ENCODE measurements at places on chromosomes 5 and 9.

- DNase-seq = no peak
These were observed 13.4 kb downstream of the NPR3 start for GRCh38 chr5:32724526-32724925.

GRCh38 chr5:151950706-151951105 lies 26.1 kb upstream of the GLRA1 start:
- DNase-seq = no peak

DNA sequence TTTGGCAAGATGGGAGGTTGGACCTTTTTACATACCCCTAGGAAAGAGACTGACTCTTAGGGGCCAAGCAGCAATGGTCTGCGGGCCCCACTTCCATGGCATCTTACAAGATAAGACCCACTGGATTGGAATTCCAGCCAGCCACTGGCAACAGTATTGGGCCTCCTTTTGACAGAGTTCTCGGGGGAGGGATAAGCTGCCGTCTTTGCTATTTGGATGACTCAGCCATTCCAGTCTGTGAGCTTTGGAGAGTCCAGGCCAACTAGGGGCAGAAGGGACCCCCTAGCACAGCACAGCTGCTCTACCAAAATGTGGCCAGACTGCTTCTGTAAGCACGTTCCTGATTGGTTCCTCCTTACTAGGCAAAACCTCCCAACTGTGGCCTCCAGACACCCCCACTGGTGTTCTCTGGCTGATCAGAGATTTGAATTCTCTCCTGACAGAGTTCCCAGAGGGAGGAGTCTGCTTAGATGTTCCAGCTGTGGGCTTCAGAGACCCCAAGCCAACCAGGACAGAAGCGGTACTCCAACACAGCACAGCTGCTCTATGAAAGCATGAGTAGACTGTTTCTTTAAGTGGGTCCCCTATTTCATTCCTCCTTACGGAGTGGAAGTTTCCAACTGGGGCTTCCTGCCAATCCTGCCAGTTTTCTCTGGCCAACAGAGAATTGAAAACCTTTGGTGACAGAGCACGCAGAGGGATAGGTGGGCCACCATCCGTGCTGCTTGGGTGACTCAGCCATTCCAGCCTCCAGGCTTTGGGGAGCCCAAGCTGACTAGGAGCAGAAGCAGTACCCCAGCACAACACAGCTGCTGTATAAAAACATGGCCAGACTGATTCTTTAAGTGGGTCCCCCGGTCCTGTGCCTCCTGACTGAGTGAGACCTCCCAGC lies 672.1 kb upstream of the RIOK2 start:
- DNase-seq = no peak

GRCh38 chr5:72654231-72654630 lies 147.0 kb upstream of the ZNF366 start:
- no peak for DNase-seq

DNA sequence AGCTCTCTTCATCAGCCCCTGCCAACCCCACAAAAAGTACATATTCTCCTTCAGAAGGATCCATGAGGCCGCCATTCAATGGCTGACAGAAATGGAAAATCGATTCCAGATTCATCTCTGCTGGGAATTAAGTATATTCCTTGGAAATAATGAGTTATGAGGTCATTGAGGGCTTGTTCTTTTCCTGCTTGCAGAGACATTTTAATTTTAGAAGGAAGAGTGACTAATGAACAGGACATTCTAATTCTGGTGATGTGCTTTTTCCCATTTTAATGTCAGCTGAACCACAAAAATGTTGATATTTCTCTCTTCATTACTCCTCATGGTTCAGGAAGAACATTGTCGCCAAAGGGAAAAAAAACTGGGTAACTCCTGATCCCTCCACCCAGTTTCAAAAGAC lies 314.0 kb downstream of the PIK3R1 start:
- no peak for DNase-seq

GRCh38 chr9:131545786-131546335 lies 538 bp downstream of the PRRT1B start:
- DNase-seq = no peak

- DNase-seq = no peak
These were observed 253 bp downstream of the SLC12A2 start for GRCh38 chr5:128083811-128084227.

DNA sequence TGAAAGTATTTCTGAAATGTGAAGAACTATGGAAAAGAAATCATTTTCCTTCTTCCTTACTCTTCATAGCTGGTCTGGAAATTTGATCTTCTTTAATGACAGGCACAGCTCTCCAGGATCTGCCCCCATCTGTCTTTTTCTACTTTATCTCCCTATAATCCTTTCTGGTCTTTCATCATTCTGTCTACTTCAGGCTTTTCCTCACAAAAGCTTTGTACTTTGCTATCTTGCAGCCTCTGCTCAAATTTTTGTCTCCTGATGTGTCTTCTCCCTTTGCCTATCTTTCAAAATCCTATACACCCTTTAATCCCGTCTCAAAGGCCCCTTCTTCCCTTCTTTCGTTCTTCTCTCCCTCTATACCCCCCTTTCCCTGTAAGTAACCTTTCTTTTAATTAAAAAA lies 114.9 kb upstream of the ATP10B start:
- DNase-seq = no peak

DNA sequence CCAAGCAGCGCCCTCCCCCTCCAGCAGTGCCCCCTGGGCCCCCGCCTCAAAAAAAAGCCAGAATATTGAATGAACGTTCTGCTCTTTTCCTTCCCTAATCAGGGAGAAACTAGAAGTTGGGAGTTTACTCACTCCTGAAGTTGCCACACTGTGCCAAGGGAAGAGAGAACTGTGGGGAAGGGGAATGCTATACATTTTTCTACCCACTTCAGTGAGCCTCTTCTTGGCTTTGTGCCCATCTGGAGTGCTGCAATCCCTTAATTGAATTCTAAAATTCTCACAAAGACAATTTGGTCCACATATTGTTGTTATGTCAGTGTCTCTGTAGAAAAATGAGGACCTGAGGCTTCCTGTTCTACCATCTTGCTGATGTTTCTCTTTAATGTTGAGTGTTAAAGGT lies 443.7 kb downstream of the DIRAS2 start:
- no peak for DNase-seq

- DNase-seq = no peak
These were observed 157.5 kb upstream of the BRINP1 start for GRCh38 chr9:119526698-119527097.

- DNase-seq = no peak
These were observed 55.9 kb upstream of the ORM1 start for GRCh38 chr9:114266969-114267368.
